T-helper 9 cell (primary cell): ENCODE measurements at places on chromosomes 2 and 18.

GRCh38 chr2:236785611-236786057 is 216.0 kb downstream of the ACKR3 start:
- DNase-seq: no peak

GRCh38 chr2:15817748-15818147 is 122.6 kb upstream of the MYCN start:
- no peak for DNase-seq

DNA sequence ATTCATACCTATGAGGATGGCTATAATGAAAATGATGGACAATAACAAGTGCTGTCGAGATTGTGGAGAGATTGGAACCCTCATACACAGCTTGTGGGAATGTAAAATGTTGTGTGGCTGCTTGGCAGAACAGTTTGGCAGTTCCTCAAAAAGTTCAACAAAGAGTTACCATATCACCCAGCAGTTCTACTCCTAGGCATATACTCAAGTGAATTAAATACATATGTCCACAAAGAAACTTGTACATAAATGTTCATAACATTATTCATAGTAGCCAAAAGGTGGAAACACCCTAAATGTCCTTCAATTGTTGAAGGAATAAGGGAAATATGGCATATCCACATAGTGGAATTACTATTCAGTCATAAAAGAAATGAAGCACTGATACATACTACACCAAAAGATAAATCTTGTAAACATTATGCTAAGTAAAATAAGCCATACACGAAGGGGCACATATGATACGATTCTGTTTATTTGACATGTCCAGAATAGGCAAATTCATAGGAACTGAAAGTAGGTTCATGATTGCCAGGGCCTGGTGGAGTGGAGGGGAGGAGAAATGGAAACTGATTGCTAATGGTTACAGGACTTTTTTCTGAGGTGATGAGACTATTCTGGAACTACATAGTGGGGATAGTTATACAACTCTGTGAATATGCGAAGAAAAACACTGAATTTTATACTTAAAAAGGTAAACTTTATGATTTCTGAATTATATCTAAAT is 92.1 kb downstream of the ADAM23 start:
- DNase-seq: no peak

- no peak for DNase-seq
These were observed 152.7 kb downstream of the CERS6 start for GRCh38 chr2:168608796-168609195.

DNA sequence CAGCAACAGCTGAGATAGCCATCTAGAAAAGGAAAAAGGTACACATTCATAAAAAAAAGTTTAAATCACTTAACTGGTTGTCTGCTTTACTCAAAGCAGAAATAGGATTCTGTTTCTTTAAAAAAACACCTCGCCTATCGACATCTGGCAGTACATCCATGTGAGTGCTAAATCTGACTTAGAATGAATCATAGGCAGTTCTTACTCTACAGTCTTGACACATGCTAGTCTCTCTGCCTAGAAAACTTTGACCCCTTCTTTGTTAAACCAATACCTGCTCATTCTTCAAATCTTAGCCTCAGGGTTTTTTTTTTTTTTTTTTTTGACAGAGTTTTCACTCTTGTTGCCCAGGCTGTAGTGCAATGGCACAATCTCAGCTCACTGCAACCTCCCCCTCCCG is 37.1 kb upstream of the GPR75 start:
- no peak for DNase-seq

DNA sequence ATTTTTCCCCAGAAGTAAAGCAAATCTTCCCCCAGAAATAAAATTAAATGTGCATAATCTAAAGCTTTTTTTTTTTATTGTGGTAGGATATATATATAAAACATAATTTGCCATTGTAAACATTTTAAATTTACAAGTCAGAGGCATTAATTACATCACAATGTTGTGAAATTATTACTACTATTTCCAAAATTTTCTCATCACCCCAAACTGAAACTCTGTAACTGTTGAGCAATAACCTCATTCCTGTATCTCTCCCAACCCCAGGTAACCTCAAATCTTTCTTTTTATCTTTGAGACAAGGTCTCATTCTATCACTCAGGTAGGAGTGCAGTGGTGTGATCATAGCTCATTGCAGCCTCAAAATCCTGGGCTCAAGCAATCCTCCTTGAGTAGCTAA is 11.2 kb downstream of the MRPL19 start:
- no peak for DNase-seq

DNA sequence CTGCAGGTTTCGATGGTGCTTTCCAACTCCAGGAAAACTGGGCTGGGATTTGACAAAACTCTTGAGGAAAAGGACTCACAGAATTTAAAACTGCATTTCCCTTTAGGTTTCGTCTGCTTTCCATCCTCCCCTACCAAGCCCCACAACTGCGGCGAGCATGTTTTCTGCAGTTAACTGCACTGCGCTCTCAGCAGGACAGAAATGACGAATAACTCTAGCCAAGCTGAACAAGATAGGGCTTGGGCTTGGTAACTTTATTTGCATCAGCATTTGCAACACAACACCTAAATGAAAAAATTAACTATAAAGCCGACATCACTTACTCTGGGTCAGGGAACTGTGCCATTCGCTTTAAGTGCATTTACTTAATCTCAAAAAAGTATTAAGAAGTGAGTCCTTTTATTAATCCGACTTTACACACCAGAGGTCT is 669 bp upstream of the PIKFYVE start:
- peak; percentile 25 for DNase-seq

- no peak for DNase-seq
These were observed 178.8 kb upstream of the TWIST2 start for GRCh38 chr2:238669046-238669445.

- no peak for DNase-seq
These were observed 319.0 kb upstream of the CHAC2 start for GRCh38 chr2:53448591-53448990.

GRCh38 chr18:2396162-2396505 is 175.2 kb downstream of the METTL4 start:
- no peak for DNase-seq

GRCh38 chr2:51304311-51304710 is 272.4 kb upstream of the NRXN1 start:
- no peak for DNase-seq

DNA sequence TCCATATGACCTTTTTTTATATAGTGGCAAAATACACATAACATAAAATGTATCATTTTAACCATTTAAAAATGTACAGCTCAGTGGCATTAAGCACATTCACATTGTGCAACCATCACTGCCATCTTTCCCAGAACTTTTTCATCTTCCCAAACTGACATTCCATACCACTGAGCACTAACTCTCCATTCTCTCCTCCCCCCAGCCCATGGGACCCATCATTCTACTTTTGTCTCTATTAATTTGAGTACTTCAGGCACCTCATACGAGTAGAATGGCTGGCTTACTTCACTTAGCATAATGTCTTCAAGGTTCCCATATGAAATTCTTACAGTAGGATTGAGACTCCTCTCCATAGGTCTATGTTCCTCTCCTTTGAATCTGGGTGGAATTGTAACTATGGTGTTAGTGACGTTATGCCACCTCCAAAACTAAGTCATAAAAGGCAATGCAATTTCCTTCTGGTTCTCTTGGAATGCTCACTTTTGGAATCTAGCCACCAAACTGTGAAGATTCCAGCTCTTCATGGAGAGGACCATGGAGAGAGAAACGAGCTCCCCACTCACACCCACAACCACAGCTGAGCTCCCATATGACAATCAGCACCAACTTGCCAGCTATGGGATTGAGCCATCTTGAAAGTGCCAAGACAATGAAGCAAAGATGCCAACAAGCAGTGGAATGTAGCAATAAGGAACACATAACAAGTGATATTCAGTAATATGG is 9.8 kb upstream of the DNAJC27 start:
- no peak for DNase-seq

DNA sequence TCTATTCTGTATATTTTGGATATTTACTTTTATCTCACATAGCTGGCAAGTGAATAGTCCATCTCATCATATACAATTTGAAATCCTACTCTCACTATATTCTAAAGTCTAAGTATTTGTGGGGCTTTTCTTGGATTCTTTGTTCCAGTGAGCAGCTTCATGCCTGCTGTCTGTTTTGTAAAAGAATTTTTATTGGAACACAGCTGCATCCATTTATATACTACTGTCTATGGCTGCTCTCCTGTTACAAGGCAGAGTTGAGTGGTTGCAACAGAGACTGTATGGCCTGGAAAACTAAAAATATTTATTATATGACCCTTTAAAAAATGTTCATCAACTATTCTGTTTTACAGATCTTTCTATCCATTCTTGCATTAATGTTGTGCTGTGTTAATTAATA is 193.3 kb upstream of the KLHL14 start:
- no peak for DNase-seq

DNA sequence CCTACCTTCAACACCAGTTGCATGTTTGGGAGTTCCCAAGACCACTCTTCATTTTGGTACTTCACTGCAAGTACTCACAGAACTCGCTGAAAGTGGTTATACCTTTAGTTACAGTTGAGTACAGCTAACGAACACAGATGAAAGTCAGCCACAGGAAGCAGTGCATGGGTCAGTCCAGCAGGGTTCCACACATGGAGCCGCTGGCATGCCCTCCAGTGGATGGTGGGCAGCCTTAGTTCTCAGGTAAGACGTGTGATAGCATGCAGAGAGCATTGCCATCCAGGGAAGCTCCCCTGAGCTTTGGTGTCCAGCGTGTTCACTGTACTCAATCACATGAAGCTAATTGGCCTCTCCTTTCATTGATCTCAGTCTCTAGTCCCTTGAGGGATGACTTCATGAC is 815.3 kb downstream of the RNF144A start:
- no peak for DNase-seq

GRCh38 chr2:210548878-210549384 is 7.5 kb upstream of the CPS1 start:
- DNase-seq: no peak

DNA sequence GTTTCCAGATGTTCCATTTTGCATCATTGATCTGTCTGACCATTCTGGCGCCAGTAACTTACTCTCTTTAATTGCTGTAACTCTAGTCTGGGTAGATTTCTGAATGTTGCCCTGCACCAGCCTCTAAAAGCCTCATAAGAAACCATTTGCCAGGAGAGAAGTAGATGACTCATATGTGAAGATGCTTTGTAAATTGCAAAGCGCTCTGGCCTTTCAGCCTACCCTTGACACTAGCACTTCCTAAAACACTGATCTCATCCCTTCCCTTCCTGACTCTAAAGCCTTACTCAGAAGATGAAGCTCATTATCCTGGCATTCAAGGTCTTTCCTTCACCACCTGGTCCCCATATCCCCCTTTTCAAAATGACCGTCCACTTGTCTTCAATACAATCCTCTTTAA is 193.2 kb upstream of the MEX3C start:
- DNase-seq: no peak

- DNase-seq: no peak
These were observed 46.6 kb upstream of the HNRNPA3 start for GRCh38 chr2:177165721-177166711.

- no peak for DNase-seq
These were observed 603.3 kb downstream of the TDRD15 start for GRCh38 chr2:21727101-21727500.

DNA sequence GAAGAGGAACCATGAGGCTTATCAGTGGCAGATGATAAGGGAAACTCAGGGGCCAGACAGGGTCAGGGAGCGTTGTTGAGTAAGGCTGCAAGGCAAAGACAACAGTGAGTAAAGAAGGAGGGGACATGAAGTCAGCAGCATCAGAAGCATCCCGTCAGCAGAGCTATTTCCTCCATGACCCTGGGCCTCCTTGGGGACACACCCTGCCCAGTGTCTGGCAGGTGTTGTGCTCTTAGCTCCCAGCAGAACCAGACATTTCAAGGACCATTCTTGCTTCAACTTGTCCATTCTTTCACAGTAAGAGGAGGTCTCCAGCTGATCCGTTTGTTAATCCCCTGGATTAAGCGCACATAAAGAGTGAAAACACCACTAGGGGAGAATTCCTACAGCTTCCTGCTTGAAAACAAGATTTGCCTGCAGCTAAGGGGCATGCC is 88.7 kb upstream of the MEIS1 start:
- no peak for DNase-seq

GRCh38 chr2:216012133-216012829 is 1.1 kb downstream of the MREG start:
- no peak for DNase-seq

DNA sequence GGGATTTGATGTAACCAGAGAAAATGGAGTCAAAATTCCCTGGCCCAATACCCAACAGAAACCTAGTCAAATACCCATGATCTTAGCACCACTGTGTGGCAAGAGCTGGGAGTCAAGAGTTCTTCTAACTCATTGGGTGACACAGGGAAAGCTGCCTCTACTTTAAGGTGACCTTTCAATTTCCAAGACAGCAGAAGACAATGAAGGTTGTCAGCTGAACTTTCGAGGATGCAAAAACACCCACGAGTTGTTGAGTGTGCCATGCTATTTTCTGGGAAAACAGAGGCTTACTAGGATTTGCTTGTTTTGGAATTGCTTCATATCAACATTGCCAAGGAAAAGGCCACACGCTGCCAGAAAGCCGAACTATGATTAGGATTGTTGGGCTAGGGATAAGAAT is 61.6 kb upstream of the CYRIA start:
- no peak for DNase-seq

GRCh38 chr2:71129114-71129901 is 721 bp downstream of the MCEE start:
- DNase-seq: no peak

- DNase-seq: no peak
These were observed 602.5 kb downstream of the TSN start for GRCh38 chr2:122357998-122358397.

- DNase-seq: no peak
These were observed 30.1 kb upstream of the EML4 start for GRCh38 chr2:42139101-42139500.

DNA sequence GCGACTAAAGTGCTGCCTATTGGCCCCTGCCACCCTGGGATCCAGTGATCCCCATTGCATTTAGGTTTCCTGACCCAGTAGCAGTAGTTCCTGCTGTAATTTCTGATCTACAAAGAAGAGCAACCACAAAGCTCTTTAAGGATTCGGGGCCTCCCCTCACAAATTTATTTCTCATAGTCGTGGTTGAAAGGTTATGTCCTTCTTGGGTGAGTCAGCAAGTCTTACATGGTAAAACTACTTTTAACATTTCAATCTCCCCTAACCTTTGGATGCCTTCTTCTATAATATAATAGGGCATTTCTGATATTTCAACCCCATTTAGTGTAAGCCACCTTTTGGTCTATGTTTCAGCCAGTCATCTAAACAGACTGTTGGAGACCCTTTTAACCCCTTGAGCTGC is 14.9 kb downstream of the PIKFYVE start:
- no peak for DNase-seq

- no peak for DNase-seq
These were observed 32.5 kb downstream of the KCTD1 start for GRCh38 chr18:26515643-26516487.

- no peak for DNase-seq
These were observed 24.1 kb downstream of the GLS start for GRCh38 chr2:190904640-190905261.
